ENCODE measurements at places on chromosomes 11 and 22.

GRCh38 chr11:1906181-1906580, 13.3 kb upstream of the TNNT3 start:
- no peak for DNase-seq

GRCh38 chr11:64814712-64815187, 4.4 kb upstream of the MEN1 start:
- DNase-seq, result no peak

GRCh38 chr11:27861706-27862430, 161.6 kb upstream of the BDNF start:
- DNase-seq, result peak; percentile 84

DNA sequence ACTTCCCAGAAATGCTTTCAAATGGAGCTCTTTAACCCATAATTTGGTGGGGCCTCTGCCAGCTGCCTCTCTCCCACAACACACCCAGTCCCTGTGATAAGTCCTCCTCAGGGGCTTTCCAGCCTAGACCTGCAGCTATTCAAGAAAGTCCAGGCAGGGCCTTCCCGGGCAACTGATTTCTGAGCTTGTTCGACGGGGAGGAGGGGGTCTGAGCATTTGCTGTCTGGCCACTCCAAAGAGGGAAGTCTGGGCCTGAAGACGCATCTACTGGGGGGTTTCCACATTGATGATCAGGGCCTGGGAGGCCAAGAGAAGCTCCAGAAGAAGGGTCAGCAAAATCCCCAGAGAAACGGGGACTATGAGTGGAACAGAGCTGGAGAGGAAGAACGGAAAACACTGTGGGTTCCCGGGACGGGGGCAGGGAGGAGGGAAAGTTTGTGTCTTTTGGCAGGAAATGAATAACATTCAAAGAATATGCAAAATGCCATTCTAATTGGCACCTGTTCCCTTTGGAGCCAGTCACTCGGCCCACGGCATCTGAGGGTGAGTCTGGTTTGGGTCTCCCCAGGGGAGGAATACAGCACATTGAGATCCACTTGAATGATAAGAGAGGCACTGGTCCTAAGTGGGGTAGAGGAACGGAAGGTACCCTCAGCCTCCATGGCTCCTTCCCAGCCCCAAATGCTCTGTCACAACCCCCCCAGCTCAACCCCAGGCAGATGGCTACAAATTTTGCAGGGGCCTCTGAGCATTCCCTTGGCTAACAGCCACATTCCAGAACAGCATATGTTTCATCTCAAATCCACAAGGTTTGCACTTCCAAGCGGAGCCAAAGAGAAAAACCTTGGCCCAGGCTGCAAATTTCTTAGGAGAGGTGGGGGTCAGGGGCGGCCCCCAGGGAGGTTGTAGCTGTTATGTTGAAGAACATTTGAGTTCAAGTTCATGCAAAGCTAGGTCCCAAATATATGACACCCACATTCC, 72.0 kb downstream of the RPUSD4 start:
- DNase-seq, result peak; percentile 89

GRCh38 chr11:33645686-33646085, 54.9 kb downstream of the C11orf91 start:
- DNase-seq, result no peak

- no peak for DNase-seq
Measured at GRCh38 chr11:112355726-112356125, 95.1 kb upstream of the PLET1 start.

Measured in adipocyte (in vitro differentiated cells).